ENCODE measurements at places on chromosomes 2 and 18. TPM values are rescaled to one million over a fixed set of nuclear protein-coding genes. Genes with fewer than 3 reads are reported as not detected.

AP1S3 gene
- 2.2 TPM for total RNA-seq

BCL2 gene
- 11.9 TPM for total RNA-seq

TMEM178A gene
- 0.29 TPM for total RNA-seq

MAP2 gene
- total RNA-seq: 2.2 TPM

DNMT3A gene
- total RNA-seq: 18.5 TPM

RAD51AP2 gene
- not detected for total RNA-seq

AQP4 gene
- total RNA-seq: not detected

ITSN2 gene
- 32.7 TPM for total RNA-seq

TCF4 gene
- total RNA-seq: 87.2 TPM

SPP2 gene
- total RNA-seq: not detected

FMNL2 gene
- 26.2 TPM for total RNA-seq

KCMF1 gene
- total RNA-seq: 74.2 TPM

- DNase-seq: peak; percentile 75
Measured at GRCh38 chr2:224039770-224040440, 819 bp upstream of the SERPINE2 start.

- no peak for DNase-seq
Measured at GRCh38 chr2:218954541-218955300, 4.7 kb upstream of the CDK5R2 start.

- no peak for DNase-seq
Measured at GRCh38 chr2:200617156-200618053, 31.6 kb downstream of the AOX1 start.

GRCh38 chr18:572091-572830 is 7.9 kb upstream of the CETN1 start:
- DNase-seq: no peak

DNA sequence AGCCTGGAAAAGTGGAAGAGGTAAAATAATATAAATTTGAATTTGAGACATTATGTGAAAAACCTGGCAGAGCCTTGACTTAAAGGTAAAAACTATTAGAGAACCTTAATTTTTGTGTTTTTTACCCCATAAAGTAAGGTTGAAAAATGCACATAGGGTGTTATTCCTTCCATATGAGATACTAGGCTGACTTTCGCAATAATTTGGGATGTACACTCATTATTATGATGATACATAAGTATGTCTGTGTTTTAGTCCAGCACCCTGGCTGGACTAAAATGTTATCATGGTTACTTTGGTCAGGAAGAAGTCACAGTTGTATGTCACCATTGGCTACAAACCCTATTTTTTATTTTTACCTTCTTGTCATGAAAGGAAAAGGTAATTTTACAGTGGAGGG is 19.8 kb downstream of the NEMP2 start:
- DNase-seq: no peak

- DNase-seq: peak; percentile 78
Measured at GRCh38 chr2:239725551-239725890, 299.6 kb downstream of the NDUFA10 start.

GRCh38 chr2:190875891-190876290 is 4.7 kb upstream of the GLS start:
- DNase-seq: no peak

- DNase-seq: peak; percentile 59
Measured at GRCh38 chr2:177396703-177397460, 4.3 kb downstream of the AGPS start.

DNA sequence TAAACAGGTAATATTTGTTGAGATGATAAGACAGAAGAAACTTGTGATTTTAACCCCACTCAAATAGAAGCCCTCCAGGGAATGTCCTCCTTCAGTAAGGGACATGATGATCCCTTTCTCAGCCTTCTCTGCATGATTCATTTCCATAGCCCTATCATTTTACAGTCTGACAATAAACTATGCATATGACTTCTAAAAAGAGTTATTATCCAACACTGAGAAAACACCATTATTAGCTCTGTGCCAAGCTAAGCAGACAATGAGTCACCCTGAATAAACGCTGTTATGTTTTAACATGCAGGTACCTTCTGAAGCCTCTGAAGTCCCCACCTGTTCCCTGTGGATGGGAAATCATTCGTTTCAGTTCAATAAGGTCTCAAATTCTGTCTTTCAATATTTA is 54.7 kb downstream of the DTNB start:
- peak; percentile 82 for DNase-seq

- DNase-seq: no peak
Measured at GRCh38 chr2:40955635-40956034, 503.7 kb upstream of the SLC8A1 start.

GRCh38 chr2:15383695-15384350 is 177.3 kb downstream of the NBAS start:
- DNase-seq: no peak

DNA sequence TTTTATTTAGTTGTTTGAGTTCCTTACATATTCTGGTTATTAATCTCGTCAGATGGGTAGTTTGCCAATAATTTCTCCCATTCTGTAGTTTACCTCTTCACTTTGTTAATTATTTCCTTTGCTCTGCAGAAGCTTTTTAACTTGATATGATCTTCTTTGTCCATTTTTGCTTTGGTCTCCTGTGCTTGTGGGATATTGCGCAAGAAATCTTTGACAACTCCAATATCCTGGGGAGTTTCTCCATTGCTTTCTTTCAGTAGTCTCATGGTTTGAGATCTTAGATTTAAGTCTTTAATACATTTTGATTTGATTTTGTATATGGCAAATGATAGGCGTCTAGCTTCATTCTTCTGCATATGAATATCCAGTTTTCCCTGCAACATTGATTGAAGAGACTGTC is 389.2 kb downstream of the LRP1B start:
- DNase-seq: no peak

DNA sequence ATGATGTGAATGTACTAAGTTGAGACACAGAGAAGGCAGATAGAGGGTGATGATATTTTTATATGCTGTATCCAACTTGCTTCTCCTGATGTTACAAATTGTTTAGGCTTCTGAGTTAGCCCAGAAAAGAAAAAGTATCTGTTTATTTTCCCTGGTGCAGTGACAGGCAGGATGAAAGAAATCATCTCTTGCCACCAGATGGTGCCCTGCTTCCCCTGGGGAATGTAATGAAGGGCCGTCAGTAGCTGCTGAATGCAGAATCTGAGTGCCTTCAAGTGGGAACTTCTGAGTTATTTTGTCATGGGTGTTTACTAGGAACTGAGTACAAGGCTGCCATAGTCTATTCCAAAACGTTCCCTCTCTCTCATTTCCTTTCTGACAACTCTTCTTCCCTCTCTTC is 525.6 kb downstream of the MBD2 start:
- peak; percentile 65 for DNase-seq

DNA sequence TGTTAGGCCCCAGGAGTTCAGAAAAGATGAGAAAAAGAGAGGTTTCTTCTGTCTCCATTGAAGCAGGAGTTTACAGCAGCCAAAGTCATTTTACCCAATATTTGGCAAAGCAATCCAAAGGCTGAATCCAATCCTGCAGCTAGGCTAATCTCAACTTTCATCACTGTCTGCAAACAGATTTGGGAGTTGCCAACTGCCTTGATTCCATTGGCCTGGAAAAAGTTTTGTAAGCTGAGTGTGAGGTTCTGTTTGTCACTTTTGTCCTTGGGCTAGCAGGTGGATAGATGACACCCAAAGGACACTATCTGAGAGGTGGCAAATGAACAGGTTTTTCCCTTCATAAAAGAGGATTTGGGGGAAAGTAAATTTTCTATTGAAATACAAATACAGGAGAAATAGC is 56.6 kb upstream of the SETBP1 start:
- DNase-seq: no peak

DNA sequence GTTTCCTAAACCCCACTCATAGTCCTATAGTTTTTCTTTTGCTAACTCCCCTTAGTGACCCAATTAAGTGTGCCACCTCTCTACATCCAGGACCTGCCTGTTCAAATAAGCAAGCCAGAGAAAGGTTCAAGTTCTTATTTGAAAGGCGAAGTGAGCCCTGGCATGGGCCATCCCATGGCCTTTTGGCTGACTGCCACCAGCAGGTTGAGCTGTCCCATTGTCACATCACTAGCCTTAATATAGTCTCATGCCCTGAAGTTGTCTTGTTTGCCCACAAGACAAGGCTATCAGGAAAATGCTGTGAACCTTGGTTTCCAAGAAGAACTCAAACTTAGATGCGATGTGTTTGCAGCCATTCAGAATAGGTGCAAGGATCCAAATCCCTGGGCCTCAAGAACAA is 158.8 kb downstream of the SH3RF3 start:
- no peak for DNase-seq

- DNase-seq: no peak
Measured at GRCh38 chr2:205868053-205868452, 185.8 kb downstream of the NRP2 start.

DNA sequence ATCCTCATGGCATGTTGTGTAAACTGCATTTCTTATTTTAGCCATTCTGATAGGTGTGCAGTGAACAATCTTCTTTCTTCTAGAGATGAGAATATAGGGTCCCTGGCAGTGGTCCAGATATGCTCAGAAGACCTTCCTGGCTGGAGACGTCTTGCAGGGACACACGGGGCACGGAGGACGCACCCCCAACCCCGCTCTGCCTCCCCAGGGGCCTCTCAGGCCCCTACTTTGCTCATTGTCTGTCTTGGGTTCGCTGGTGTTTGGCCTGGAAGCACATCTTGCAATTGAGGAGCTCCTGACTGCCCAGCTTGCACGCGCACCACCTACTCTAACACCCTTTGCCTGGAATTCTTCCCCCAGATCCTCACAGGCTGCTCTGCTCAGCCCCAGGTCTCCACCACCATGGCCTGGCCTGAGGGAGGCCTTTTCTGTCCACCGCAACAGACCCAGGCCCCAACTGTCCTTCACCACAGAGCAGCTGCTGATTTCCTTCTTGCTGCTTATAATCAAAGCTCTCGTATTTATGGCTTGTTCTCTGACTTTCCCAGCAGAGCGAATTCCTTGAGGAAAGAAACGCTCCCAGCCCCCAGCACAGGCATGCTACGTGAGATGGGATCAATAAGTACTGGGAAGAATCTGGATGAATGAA is 295.9 kb upstream of the HDAC4 start:
- peak; percentile 15 for DNase-seq

GRCh38 chr2:233011268-233011650 is 1.8 kb downstream of the NGEF start:
- DNase-seq: no peak

DNA sequence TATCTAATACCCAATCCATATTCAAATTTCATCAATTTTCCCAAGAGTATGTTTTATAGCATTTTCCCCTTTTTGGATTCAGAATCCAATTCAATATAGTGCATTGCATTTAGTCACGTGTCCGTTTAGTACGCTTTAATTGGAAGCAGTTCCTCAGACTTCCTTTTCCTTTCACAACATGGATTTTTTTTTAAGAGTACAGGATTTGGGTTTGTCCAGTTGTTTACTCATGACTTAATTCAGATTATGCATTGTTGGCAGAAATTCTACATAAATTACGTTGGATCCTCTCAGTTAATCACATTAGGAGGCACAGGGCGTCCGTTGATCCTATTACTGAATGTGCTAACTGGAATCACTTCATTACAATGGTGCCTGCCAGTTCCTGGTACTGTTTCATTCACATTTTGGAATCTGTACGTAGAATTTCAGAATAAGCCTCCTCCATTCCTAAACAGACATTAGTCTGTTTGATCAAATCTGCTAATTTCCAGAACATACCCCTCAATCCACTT is 70.0 kb upstream of the ATIC start:
- peak; percentile 22 for DNase-seq

- DNase-seq: peak; percentile 65
Measured at GRCh38 chr2:24840164-24840869, 47.1 kb downstream of the CENPO start.

DNA sequence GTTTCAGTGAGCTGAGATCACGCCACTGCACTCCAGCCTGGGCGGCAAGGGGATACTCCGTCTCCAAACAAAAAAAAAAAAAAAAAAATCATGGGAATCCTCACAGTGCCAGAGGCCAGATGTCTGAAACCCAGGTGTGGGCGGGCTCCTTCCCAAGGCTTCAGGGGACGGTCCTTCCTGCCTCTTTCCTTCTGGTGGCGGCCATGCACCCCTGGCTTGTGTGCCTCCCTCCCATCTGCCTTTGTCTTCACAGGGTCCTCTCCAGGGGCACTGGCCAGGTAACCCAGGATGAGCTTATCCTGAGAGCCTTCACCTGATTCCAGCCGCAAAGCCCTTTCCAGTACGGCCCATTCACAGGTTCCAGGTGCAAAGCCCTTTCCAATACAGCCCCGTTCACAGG is 40.9 kb upstream of the GPC1 start:
- DNase-seq: peak; percentile 46

DNA sequence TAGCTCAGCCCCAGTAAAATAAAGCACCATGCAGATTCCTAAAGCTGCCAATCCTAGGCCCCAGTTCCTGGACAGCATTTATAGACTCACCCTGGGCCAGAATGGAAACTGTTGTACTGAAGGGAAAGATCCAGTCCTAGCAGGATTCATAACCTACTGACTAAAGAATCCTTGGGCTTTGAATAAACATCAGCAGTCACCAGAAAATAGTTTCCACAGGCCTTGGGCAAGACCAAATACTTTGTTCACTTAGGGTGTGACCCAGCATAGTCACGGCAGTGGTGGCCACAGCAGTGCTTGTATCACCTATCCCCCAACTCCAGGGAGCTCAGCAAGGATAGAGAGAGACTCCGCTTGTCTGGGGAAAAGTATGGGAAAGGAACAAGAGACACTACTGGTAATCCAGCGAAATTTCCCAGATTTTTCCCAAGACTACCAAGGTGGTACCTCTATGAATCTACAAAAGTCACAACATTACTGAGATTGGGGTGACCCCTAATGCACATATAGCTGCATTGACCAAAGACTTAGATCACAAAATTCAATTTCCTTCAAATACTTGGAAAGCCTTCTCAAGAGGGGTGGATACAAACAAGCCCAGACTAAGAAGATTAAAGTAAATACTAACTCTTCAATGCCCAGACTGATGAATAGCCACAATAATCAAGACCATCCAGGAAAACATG is 748.1 kb upstream of the LRATD1 start:
- DNase-seq: no peak

- DNase-seq: peak; percentile 58
Measured at GRCh38 chr2:127092901-127093516, 13.9 kb downstream of the BIN1 start.

DNA sequence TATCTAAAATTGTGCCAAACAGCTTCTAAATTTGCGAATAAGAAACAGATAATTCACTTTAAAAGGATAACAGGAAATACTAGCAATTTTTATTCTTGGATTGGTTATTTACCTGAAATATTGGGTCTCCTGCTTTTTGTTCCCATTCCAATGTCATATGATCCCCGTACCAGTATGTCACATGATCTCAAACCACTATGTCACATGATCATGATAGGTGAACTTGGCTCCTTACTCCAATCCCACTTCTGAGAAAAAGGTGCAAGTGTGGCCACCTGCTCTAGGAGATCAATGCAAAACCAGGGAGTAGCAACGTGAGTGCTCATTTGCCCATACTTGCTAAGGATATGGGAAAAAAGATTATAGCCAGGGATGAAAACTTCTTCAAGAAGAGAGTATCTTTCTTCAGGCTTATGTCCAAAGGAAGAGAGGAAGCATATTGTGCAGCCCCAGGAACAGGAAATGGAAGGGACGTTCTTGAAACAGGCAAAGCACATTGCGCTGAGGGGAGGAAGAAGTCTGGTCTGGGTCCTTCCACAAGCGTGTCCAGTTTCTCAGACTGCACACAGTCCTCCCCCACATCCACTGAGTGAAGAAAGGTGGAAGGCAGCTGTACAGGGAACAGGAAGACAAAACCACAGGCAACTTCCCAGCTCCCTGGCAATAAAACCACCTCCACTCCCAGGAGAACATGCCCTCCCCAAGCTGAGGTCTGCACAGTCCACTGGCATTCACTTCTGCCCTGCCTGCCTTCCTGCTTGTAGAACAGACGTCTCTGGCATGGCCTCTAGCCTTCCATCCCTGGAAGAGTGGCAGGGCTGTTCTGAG is at the start of gene LYG2:
Gene LYG2, minus strand, starts transcription at position 176 of the 828 bp plus-strand sequence. CDS start 1,406 bp downstream, outside the sequence.
- DNase-seq: no peak

GRCh38 chr2:67532387-67532786 is 135.3 kb downstream of the ETAA1 start:
- DNase-seq: no peak

Data from osteoblast (primary cell).